Memory B cell (primary cell): ENCODE measurements at places on chromosomes 16 and 17.

DNA sequence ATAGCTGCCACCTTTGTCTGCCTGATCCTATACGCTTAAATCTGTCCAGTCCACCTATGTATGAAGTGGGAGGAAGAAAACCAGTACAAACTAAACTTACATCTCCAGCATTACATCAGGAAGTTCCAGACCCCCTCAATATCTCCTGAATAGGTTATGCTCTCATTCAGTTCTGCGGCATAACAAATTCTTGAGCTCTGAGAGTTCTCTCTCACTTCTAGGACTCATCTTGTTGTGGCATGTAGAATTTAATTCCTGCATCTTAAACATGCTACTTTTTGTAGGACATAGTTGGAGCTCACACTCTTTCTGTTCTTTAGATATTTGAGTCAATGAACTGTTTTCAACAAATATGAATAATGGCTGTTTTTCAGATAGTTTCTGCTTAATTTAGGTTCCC is 662.5 kb downstream of the CDH11 start:
- no peak for DNase-seq

- no peak for DNase-seq
Measured at GRCh38 chr16:56842133-56842532, 22.9 kb upstream of the SLC12A3 start.

DNA sequence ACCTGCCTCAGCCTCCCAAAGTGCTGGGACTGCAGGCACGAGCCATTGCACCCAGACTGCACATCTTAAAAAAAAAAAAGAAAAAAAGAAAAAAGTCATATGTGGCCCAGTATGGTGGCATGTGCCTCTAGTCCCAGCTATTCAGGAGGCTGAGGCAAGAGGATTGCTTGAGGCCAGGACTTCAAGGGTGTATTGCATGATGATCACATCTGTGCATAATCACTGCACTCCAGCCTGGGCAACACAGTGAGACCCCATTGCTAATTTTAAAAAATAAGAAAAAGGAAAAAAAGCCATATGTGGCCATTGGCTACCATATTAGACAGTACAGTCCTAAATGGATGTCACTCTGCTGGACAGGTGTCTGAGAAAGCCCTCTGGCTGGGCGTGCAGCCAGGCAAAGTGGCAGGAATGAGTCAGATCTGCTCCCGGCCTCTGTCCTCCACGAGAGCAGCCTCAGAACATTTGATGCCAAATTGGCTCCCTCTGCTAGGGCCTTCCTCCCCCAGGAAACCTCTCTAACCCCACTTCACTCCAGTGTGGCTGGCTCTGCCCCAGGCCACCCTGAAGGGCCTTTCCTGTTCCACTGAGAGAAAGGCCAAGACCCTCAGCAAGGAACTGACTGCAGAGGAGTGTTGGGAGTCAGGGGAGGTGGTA is 14.7 kb downstream of the CA7 start:
- DNase-seq: no peak

- DNase-seq: no peak
Measured at GRCh38 chr17:35519439-35519838, 18.0 kb downstream of the SLFN12L start.

GRCh38 chr16:3089717-3090592 is 9.1 kb downstream of the ZSCAN10 start:
- no peak for DNase-seq

DNA sequence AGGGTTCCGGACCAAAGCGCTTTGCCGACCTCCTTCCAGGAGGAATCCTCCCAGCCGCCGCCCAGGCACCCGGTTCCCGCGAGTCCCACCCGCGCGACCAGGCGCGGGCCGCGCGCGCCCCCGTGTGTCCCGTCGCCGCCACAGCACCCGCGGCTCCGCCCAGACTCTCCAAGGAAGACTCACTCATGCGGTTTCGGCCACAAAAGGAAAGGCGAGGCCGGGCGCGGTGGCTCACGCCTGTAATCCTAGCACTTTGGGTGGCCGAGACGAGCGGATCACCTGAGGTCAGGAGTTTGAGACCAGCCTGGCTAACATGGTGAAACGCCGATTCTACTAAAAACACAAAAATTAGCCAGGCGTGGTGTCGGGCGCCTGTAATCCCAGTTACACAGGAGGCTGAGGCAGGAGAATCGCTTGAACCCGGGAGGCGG is 3.5 kb upstream of the PKMYT1 start:
- DNase-seq: no peak

- no peak for DNase-seq
Measured at GRCh38 chr17:17216776-17217175, 10.6 kb upstream of the PLD6 start.

GRCh38 chr17:7478276-7479212 is 887 bp downstream of the ZBTB4 start:
- DNase-seq: peak; percentile 62

DNA sequence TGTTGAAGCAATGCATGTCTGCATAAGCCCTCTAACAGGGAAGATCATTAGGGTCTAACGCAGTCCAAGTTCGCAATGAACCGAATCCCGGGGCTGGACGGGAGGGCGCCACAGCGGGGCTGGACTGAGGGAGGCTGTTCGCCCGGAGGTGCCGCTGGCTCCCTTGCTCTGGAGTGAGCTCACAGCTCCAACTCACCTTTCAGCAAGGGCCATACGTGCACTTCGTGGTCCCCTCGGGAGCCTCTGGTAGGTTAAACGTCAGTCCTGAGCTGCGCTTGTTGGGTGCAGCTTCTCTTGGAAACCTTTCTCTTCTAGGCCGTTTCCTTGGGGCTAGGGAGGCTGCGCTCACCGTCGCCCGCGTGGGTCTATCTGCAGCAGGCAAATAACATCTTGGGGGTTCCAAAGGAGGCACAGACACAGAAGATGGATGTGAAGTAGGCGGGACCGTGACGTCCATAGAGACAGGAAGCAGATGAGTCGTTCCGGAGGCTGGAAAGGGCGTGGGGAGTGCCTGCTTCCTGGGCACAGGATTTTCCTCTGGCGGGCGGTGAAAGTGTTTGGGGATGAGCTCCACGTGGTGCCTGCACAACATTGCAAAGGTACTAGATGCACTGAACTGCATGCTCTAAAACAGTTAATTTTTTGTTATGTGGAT is 21.9 kb downstream of the ATP2C2 start:
- no peak for DNase-seq

- DNase-seq: no peak
Measured at GRCh38 chr17:50550661-50551432, 3.9 kb downstream of the SPATA20 start.

DNA sequence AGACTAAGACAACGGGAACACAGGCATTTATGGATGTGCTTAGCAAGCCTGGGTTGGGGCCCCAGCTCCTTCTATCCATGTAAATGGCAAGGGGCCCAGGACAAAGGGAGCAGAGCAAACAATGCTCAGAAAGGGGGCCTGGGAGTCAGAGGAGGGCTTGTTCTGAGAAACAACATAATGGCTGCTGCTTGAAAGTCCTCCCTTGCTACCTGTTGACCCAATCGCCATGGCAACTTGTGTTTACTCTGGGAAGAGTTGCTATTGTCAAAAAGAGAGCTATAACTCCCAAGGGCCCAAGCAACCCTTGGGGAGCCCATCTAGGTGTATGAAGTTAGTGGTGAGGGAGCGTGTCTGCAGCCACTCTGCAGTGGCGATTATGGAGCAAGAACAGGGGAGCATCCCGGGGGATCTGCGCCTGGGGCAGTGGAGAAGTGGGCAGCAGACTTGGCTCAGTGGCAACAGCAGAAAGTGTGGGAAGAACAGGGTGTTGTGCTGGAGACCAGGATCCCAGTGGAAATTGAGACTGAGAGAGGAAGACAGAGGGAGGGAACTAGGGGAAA is 118.7 kb upstream of the NLRP1 start:
- DNase-seq: no peak

- no peak for DNase-seq
Measured at GRCh38 chr17:81509207-81509971, 3.2 kb downstream of the ACTG1 start.

DNA sequence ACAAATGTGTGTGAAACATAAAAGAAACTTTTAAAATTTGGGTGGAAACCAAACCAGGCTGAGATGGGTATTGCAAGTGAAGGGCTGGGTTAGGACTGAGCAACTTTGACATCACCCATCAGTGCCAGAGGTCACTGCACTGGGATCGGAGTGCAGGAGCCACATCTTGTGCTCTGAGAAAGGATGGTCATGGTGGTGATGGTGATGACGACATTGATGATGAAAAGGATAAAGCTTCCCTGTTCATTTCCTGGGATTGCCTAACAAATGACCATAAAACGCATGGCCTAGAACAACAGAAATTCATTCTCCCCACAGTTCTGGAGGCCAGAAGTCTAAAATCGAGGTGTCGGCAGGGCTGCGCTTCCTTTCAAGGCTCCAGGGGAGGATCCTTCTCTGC is 324.0 kb downstream of the MAF start:
- DNase-seq: no peak

DNA sequence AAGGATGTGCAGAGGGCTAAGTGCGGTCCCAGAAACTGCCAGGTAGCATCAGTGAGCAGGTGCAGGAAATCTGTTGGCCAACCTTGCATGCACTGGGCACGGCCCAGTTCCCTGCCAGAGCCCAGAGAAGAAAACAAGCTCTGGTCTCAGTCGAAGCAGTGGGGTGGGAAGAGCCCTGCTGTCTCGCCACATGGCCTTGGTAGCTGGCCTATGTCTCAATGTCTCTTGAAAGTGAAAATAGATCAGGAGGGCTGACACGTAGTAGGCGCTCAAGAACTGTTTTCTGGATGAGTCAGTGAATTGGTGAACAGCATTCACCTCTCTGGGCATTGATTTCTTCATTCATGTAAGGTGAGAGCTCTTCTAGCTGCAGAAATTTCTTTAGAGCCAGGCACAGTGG is 90.4 kb downstream of the MARF1 start:
- DNase-seq: no peak

GRCh38 chr16:10039220-10040096 is 142.8 kb downstream of the GRIN2A start:
- no peak for DNase-seq

DNA sequence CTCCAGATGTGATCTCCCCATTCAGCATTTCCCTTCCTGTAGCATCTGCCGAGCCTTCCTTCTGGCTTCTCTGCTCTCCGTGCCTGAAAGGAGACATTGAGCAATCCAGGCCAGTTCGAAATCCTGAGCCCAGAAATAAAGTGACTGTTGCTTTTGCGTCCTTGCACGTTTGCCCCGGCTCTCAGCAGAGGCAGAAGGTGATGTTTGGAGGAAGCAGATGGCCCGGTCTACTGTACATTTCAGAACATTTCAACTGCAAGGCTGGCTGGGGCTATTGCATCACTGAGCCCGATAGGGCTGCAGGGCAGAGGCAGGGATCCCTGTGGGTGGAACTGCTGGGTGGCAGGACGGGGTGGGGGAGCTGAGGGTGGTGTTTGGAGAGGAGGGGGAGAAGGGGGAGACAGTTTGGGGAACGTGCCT is 29.4 kb downstream of the IRF8 start:
- DNase-seq: no peak

GRCh38 chr16:80924372-80924978 is 82.2 kb downstream of the CMC2 start:
- no peak for DNase-seq

DNA sequence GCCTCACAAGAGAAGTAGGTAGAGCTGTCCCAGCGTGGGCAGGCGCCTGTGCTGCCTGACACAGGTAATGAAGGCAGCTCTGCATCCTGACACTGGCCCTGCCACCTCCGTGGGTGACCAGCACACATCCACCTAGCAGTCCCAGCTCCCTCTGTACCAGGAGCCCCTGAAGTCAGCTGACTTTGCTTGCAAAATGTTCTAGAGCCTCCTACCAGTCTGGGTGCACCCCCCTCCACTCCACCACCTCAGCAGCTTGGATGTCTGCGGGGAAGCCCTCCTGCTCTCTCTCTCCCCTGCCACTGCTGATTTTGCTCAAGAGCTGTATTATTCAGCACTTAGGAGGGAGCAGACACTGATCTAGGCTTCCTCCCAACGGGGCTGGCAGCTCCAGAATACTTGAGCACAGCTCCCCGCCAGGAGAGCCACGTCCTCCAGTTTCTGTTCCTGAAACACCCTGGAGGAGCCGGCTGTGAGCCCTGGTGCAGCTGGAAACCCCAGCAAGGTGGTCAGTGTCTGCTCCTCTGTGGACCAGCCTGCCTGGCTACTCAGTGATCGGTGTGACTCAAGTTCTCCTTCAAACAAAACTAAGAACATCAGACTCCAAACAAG is 1.0 kb downstream of the RNF166 start:
- no peak for DNase-seq

- no peak for DNase-seq
Measured at GRCh38 chr17:38894276-38894675, 24.4 kb downstream of the LASP1 start.

DNA sequence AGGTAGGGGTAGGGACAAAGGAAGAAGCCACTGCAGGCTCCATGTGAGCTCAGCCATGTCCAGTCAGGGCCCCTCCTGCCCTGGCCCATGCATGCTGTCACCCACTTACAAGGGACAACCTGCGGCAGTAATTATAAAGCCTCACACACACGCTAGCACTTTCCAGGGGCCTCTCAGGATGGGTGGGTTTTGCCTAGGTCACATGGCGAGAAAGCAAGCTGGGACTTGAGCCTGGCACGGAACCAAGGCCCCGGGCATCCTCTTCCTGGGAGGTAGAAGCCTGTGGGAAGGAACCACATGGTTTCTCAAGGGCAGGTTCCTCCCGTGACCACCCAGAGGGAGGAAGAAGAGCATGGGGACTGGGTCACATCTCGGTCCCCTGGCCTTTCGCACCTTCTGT is 7.0 kb downstream of the ZNF319 start:
- no peak for DNase-seq

DNA sequence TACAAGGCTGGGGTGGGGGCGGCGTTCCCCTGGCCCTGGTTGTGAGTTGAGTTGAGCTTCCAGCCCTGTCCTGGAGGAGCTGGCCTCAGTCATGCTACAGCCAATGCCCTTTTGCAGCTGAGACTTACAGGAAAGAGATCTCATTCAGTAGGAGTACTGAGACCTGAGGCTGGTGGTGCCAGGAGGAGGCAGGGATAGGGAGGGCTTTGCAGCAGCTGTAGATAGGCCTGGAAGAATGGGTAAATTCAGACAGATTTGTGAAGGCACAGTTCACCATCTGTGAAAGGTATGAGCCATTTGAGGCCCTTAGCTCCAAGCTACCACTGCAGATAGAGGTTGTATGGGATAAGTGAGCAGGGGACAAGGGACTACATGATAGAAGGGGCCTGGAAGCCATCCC is 5.6 kb downstream of the STX4 start:
- no peak for DNase-seq

DNA sequence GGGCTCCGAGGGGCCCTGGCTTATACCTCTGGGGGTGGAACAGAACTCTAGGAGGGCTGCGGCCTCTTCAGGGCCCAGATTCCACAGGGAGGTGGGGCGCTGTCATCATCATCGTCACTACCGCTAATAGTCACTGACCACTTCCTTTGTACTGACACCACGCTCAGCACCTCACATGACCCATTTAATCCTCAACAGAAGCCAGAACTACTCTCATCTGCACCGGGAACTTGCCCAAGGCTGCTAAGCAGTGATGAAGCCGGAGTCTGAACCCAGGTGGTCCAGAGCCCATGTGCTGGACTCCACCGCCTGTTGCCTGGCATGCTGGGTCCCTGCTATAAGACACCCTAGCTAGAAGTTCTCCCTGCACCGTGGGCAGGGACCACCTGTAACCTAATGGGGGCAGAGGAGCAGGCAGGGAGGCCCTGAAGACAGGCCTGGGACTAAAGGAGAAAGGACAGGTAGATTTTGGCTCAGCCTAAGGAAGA is 12.0 kb downstream of the UNC13D start:
- DNase-seq: no peak
